ENCODE measurements at places on chromosomes 11 and 22. TPM values are rescaled to one million over a fixed set of nuclear protein-coding genes. Genes with fewer than 3 reads are reported as not detected.

The INS gene
- total RNA-seq, result not detected

The CAVIN3 gene
- 38.2 TPM for total RNA-seq

The SPTBN2 gene
- total RNA-seq, result 98.3 TPM

The MMP27 gene
- 1.2 TPM for total RNA-seq

The PNPLA3 gene
- 47.3 TPM for total RNA-seq

The CD3D gene
- not detected for total RNA-seq

The KRTAP5-8 gene
- not detected for total RNA-seq

The NXPE2 gene
- total RNA-seq, result 0.33 TPM

The ENTHD1 gene
- not detected for total RNA-seq

The NXPE4 gene
- not detected for total RNA-seq

The SSTR3 gene
- 0.11 TPM for total RNA-seq

The ZDHHC13 gene
- total RNA-seq, result 31.4 TPM

The PHLDA2 gene
- total RNA-seq, result not detected

The MUC6 gene
- total RNA-seq, result not detected

The KRTAP5-11 gene
- not detected for total RNA-seq

The TCN1 gene
- total RNA-seq, result 11.8 TPM

The TECTA gene
- 2.2 TPM for total RNA-seq

The DDTL gene
- total RNA-seq, result not detected

The USP35 gene
- total RNA-seq, result 11.8 TPM

The OR56A1 gene
- total RNA-seq, result 0.11 TPM

The PNPLA5 gene
- 0.16 TPM for total RNA-seq

The MS4A6A gene
- 16.2 TPM for total RNA-seq

The SCN2B gene
- total RNA-seq, result 7.4 TPM

The TRPM5 gene
- total RNA-seq, result 0.11 TPM

The SMC1B gene
- 0.11 TPM for total RNA-seq

The IGSF22 gene
- total RNA-seq, result 0.44 TPM

The TEX54 gene
- not detected for total RNA-seq

The APOA1 gene
- 0.60 TPM for total RNA-seq

The MS4A14 gene
- not detected for total RNA-seq

The TBC1D22A gene
- 13.9 TPM for total RNA-seq

The P2RY6 gene
- 0.44 TPM for total RNA-seq

The IGLL1 gene
- not detected for total RNA-seq

The FGF3 gene
- not detected for total RNA-seq

The GALNT18 gene
- total RNA-seq, result 28.4 TPM
